ENCODE measurements at places on chromosomes 5 and 9.

GRCh38 chr5:32780508-32780919 is 69.4 kb downstream of the NPR3 start:
- DNase-seq, result no peak

- no peak for DNase-seq
These were observed 633.0 kb upstream of the C9orf72 start for GRCh38 chr9:28206280-28206679.

DNA sequence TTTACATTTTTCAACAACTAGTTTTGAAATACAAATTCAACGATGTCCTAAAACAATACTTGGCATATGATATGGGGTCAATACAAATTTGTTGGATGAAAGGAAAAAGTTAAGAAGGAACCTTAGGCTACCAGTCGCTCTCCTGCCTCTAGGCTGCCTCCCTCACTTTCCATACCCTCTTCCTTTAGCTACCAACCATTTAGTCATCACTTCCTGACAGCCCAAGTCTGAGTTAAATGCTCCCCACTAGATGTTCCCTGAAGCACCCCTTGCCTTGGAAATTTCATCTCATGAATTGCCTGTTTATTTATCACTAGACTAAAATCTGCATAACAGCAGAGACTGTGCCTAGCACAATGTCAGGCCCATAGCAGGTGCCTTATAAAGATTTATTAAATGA is 2.7 kb upstream of the LARS1 start:
- no peak for DNase-seq

DNA sequence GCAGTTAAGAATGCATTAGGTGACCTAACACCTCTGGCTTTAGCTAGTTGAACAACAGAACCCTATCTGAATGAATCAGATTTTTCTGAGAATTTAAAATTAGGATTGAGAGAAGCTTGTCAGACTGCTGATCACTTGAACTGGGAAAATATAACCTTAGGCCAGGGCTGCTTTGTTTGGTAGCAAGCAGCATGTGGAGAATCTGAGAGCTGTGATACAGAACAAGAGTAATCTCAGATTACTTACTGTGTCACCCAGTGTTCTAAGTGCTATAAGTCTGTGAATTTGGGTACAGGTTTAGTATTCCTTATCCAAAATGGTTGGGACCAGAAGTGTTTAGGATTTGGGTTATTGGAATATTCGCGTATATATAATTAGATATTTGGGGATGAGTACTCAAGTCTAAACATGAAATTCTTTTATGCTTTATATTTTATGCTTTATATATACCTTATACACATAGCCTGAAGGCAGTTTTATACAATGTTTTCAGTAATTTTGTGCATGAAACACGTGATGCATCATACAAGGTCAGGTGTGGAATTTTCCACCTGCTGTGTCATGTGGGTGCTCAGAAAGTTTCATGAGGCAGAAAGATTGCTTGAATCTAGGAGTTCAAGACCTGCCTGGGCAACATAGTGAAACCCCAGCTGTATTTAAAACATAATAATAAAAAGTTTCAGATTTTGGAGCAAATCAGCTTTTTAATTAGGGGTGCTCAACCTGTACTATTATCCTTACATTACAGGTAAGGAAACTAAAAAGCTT is 8.3 kb upstream of the CHD1 start:
- DNase-seq, result no peak

DNA sequence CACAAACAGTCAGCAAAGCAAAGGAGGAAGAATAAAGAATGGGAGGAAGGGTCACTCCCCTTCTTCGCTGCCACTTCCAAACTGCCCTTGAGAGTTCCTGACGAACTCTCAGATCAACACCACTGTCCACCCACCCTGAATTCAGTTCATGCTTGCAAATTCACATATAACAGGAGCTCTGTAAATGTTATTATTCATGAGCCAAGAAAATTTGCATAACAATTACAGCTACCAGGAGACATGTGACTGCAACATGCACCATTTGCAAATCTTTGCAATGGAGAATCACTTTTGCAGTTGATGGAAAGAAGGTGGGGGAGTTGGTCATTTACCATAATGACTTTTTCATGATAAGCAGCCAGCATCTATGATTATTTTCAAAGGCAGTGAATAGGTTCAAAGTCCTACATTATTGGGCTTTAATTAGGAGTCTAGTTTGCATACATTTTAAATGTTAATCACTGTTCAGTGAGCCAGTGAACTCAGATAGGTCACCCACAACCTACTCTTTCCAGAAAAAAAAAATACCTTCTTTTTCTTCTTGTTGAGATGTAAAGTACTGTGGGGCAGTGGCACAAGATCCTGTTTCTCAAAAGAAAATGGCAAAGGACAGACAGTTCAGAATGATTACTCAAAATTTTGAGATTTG is 149.7 kb downstream of the CAAP1 start:
- DNase-seq, result no peak

GRCh38 chr9:5509573-5509972 is 758 bp upstream of the PDCD1LG2 start:
- DNase-seq, result no peak

DNA sequence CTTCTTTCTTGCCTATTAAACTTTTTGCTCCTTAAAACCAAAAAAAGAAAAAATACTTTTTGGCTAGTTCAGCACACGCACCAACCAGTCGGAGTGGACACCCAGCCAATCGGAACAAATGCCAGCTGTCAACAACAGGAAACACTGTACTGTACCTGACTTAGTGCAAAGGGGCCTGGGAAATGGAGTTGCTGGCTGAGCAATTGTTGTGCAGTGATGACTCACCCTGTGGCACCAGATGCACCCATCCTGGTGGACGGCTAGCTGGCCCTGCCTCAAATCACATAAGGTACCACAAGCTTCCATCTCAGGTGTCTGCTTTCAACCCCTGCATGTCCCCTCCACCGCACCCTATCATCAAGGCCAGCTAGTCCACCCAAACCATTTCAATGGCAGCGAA is 20.9 kb downstream of the FOXE1 start:
- no peak for DNase-seq

DNA sequence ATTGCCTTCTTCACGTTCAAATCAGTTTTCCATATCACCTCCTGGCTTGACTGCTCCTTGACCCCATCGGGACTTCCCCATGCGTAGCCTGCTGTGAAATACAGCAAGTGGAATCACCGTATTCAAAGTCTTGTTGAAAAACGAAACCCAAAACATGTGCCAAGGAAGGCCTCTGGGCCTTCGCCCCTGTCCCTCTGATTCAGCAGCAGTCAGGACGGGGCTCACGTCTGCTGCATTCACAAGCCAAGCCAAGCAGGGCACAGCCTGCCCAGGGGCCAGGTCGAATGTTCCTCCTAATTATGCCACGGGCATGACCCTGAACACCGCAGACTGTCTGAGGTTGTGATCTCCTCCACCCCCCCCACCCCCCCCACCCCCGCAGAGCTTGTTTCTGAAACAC is 960 bp upstream of the CTNND2 start:
- no peak for DNase-seq

- DNase-seq, result no peak
These were observed 3.4 kb upstream of the CFAP95 start for GRCh38 chr9:69817202-69817601.

GRCh38 chr5:55623789-55624188 is 88.3 kb downstream of the SLC38A9 start:
- no peak for DNase-seq

- no peak for DNase-seq
These were observed 10.7 kb downstream of the TNFAIP8 start for GRCh38 chr5:119366540-119366881.

All from caudate nucleus (tissue), 63 donors.